GM23248 (cell line): ENCODE measurements at places on chromosomes 3 and 15. TPM values are rescaled to one million over a fixed set of nuclear protein-coding genes. Genes with fewer than 3 reads are reported as not detected.

GRCh38 chr3:67290438-67290837 lies 292.3 kb downstream of the KBTBD8 start:
- DNase-seq, result no peak

GRCh38 chr3:58824285-58824684 lies 157.7 kb upstream of the FAM3D start:
- DNase-seq, result peak; percentile 80

DNA sequence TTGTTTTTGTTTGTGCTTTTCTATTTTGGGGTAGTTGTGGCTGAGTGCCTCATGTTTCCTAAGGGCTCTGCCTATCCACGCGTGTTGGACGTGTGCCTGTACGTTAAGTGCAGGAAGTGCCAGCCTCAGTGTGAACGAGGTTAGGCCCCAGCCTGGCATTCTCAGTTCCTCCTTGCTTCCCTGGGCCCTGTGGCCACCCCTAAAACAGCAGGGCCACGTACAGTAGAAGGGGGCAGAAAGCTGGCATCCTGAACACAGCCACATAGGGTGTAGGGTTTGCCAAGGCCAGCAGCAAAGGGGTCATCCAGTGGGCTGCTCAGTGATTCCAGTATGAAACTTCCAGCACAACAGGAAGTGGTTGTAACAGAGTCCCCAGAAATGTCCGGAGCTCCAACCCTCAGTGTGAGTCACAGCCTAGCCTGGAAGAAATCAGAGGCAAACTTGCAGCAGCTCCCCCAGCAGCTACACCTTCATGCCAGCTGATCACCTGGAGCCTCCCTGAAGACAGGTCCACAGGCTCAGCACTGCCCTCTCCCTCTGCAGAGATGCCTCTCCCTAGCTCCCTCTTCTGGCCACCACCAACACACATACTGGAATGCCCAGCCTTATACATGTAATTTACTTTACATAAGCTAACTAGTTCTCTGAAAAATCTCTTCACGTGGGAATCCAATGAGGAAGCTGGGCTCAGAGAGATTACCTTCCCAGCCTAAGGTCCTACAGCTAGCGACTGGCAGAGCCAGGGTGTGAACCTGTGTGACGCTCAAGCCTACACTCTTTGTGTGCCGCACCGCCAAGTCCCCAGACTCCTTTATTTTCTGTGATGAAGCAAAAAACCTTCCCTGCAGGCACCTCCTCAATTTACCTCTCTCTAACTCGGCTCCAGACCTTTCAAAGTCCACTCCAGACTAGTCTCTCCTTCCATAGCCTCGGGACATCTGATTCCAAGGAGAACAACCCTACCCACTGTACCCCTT lies 26.6 kb downstream of the ILDR1 start:
- DNase-seq, result peak; percentile 78

PPARG gene
- 0.76 TPM in 1 of 2 replicates, not detected in the other for total RNA-seq

DNA sequence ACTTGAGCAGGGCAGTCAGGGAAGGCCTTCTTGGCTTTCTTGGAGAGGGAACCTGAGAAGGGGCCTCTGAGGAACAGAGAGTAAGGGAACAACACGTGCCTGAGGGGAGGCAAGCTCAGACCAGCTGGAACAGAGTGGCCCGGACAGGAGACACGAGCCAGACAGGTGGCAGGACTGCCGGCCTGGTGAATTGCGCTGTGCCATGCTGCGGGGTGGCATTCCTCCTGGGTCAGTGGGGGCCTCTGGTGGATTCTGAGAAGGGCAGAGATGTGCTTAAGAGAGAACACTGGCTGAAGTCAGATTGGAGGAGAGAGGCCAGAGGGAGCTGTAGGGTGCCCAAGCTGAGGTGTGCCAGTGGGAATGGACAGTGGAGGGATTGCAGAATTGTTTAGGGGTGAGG lies 4.9 kb downstream of the CHAC1 start:
- DNase-seq, result no peak

ALDH1A3 gene
- total RNA-seq, result 5.8 and 9.9 TPM in 2 replicates

ST3GAL6 gene
- not detected in 2 replicates for total RNA-seq

- peak; percentile 38 for DNase-seq
Measured at GRCh38 chr15:34223904-34224596, 766 bp upstream of the EMC4 start.

- DNase-seq, result no peak
Measured at GRCh38 chr3:96996009-96996408, 181.6 kb downstream of the EPHA6 start.

GRCh38 chr15:69320977-69321554 lies 22.4 kb downstream of the PAQR5 start:
- DNase-seq, result no peak

PEX11A gene
- total RNA-seq, result 5.4 and 11.5 TPM in 2 replicates

GRCh38 chr3:27675287-27675686 lies 46.8 kb downstream of the EOMES start:
- peak; percentile 58 for DNase-seq

FGF12 gene
- not detected in 2 replicates for total RNA-seq

GRCh38 chr15:85563328-85563727 lies 182.9 kb downstream of the AKAP13 start:
- DNase-seq, result peak; percentile 58

SOX2 gene
- not detected in 2 replicates for total RNA-seq

DNA sequence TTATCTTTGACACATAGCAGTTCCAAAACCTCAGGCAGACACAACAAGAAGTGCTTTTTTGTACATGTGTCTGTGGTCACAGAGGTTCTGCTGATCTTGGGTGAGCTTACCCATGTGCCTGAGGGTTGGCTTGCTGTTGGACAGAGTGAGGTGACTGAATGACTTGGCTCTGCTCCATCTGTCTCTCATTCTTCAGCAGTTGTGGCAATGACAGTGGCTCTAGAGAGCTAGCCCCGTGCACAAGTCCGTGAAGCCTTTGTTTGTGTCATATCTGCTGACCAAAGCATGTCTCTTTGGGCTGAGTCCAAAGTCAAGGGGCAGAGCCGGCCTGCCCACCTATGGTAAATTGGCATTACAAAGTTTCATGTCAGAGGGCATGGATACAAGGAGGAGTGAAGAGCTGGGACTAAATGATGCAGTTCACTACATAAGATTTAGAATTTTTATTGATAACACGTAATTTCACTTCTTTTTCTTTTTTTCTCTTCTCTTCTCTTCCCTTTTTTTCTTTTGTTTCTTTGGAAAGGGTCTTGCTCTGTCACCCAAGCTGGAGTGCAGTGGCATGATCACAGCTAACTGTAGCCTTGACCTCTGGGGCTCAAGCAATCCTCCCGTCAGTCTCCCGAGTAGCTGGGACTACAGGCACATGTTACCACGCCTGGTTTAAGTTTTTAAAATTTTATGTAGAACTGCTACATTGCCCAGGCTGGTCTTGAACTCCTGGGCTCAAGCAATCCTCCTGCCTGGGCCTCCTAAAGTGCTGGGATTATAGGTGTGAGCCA lies 77.9 kb downstream of the ITPR1 start:
- no peak for DNase-seq

DNA sequence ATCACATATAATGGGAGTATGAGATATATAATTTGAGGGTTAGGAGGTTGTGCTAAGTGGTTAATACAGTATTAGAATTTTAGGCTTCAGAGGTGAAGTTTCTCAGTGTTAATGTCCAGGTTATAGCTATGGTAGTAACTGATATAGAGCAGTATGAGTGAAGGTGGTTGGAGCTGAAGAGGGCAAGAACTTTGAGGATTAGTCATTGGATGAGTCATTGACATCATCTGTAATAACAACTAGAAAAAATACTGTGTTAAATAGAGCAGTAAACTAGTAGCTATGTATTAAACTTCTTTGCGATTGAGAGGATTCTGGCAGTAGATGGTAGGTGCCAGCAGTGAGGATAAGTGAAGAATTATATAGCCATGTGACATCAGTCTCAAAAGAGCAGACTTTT lies 47.5 kb upstream of the EIF3J start:
- DNase-seq, result peak; percentile 86

DNA sequence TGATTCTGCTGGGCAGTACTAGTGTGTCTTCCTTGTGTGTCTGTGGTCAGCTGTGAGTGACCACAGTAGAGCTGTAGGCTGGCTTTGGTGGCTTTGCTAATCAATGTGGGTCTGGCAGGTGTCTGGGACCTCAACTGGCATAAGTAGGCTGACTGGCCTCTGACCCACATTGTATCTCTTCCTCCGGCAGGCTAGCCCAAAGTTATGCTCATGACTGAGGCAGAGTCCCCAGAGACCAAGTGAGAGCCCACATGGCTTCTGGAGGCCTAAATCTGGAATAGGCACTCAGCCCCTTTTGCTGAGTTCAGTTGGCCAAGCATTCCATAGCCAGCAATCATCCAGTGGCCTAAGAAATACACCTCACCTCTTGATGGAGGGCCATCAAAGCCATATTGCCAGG lies 289.1 kb upstream of the SUCLG2 start:
- no peak for DNase-seq

GRCh38 chr15:63501256-63502089 lies 2.9 kb upstream of the USP3 start:
- DNase-seq, result peak; percentile 96

SH2D7 gene
- not detected in 2 replicates for total RNA-seq

ZMYND10 gene
- 1.5 TPM in 1 of 2 replicates, not detected in the other for total RNA-seq
